CD4-positive, alpha-beta T cell treated with Interleukin-1 beta for 1 hour (primary cell): ENCODE measurements at places on chromosomes 3 and 15.

DNA sequence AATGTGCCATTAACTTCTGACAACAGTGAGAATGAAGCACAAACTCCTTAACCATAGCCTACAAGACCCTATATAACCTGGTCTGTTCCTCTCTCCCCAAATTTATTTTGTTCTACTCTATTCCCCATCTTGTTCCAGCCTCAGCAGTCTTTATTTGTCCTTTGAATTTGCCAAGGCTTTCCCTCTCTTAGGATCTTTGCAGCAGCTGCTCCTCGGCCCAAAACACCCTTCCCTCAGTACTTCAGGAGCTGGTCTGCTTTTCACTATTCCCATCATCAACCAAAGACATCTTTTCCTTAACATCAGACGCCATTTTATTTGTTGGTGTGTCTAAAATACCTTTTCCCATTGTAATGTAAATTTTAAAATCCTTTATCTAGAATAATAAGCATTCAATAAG lies 10.2 kb downstream of the PRICKLE2 start:
- DNase-seq = no peak

DNA sequence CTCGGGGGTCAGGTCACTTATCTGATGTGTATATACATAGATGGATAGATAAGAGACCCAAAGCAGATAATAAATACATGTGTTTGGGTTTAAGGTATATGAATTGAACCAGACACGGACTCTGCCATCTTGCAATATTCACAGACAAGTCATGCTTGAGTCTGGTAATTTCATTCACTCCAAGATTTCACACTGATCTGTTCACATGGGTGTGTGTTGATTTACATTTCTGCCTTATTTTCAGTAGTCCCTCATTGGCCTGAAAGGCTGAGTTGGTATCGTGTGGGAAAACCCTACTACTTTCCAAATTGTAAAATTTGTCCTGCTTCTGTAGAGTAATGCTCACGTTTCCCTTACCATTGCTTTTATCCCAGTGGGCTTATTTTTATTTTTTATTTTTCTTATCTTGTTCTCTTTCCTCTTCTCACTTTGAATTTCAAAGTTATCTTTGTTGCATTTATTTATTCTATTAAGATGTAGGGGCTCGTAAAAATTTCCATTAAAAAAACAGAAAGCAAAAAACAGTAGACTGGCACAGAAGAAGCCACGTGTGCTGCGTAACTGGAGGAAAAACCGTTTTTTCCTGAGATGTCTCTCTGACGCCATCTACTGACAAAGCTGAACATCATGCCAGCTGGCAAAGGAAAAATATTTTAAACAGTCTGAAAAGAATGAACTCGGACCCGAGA lies 10.8 kb upstream of the MFSD1 start:
- DNase-seq = peak; percentile 48

DNA sequence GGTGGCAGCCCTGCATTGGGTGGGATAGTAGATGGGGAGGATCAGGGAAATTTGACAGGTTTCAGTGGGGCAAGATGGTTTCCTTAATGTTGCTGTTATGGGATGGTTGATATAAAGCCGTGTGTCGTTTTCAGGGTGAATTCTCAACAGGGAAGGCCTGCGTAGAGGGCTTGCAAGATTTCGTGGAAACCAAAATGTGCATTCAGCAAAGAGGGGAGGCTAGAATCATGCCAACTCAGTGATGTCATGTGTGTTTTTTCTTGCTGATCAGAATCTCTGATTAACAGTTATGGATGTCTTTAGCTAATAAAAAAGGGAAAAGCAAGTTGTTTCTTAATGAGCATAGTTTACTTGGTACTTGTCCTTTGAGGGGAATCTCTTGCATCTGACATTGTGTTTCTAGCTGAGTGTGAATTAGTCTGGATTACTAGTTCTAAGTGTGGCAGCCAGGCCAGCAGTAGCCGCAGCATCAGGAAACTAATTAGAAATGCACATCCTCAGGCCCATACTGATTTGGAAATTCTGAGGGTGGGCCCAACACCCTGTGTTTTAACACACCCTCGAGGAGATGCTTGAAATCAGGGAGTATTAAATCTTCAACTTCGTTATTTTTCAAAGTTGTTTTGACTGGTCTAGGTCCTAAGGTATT lies 24.8 kb downstream of the MRAS start:
- DNase-seq = no peak

DNA sequence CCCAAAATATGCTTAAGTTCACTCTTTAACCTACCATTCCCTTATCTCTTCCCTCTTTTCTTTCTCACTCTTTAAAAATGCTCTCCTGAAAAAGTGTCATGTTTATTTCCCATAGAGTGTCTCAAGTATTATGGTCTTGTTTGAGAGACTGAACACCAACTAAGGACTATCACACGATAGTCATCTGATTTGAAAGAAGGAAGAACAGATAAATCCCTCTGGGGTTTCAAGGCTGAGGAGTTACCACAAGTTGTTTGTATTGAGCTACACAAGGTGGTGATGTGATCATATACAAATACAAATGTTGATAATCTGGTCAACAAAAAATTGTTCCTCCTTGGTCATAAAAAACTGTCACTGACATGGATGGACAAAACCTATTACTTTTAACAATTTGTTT lies 13.8 kb downstream of the MEIS2 start:
- no peak for DNase-seq

GRCh38 chr3:173733029-173733652 lies 335.6 kb downstream of the NLGN1 start:
- DNase-seq = no peak
